NCI-H2081 treated with DMSO at 0.1 percent for 48 hours (cell line): ENCODE measurements at places on chromosomes 12 and 14.

DNA sequence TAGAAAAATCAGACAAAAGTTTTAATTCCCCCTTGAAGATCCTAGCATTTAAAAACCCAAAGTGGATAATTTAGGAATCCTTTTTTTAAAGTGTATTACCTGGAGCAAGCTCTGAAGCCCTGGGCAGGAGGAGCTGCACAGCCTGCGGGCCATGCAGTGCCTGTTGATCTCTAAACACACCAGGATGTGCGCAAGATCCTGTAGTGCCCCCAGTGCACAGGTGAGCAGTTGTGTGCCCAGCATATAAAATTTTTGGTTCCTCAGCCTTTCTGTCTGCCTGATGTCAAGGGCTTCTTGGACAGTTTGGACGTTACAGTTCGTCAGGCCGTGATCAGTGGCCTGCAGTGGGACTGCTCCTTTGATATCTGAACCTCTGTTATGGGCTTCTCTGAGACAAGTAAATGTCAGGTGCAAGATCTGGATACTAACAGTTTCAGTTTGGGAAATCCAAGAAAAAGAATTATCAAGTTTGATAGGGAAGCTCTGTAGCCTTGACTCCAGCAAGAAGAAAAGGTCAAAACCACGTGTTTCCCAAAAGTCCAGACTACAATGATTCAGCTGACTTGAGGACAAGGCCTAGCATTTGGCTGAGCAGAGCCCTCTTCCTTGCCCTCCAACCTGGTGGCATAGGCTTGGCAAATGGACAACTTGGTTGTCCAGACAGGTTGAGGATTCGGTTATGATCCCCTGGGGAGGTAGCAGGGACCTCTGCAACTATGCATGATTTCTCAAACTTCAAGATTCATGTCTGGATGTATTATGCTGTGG lies 1.0 kb downstream of the ATXN7L3B start:
- DNase-seq = no peak

DNA sequence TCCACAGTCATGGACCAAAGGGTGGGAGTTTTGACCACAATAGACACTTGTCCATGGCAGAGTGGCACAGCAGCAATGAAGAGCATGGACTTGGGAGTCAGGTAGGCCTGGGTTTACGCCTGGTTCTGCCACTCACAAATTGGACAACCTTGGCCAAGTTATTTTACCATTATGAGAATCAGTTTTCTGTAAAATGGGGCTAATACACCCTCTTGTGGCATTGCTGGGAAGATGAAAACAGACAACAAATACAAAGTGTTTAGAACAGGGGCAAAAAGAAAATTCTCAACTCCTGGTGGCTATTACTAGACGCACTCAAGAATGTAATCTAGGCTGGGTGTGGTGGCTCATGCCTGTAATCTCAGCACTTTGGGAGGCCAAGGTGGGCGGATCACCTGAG lies 2.6 kb downstream of the C12orf43 start:
- no peak for DNase-seq

DNA sequence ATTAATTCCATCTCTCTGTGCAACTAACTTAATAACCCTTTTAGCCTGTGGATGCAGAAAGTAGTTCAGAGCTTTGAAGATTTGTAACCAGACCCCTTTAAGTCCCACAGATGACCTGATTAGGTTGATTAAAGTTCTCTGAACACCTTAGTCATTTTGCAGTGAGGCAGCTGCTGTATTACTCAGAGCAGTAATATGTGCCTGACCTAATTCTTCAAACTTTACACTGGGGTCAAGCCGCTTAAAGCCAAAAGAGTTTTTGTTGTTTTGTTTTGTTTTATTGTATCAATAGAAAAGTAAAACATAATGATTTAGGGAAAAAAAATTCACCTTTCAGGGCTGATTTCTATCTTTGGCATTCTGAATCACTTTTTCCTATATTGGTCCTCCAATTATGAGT lies 78.6 kb upstream of the PLEKHG7 start:
- DNase-seq = no peak

DNA sequence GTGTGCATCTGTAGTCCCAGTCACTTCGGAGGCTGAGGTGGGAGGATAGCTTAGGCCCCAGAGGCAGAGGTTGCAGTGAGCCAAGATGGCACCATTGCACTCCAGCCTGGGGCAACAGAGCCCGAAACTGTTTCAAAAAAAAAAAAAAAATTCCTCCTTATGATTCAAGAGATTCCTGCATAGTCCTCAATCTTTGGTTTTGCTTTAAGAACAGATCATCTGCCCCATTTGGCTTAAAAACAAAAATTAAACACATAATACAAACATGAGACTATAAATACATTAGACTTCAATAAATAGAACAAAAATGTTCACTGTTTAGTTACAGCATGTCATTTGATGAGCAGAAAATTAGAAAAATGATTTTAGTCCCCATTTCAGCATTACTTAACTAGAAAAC lies 131.2 kb downstream of the PAWR start:
- no peak for DNase-seq

DNA sequence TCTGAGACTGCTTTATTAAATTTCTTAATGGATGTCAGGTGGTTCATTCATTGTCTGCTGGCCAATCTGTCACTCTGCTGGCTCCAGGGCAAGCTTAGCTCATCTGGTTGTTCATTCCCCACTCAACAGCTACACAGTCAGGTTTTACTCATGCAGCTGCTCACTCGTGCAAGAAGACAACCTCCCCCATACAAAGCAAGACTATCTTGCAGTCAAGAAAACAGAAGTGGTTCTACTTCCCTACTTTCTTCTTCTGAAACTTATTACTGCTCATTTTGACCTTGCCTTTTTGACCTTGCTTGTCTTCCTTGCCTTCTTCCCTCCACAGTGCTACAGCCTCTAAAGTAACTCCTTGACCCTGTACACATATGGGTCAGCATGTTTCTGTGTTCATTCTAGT lies 277.9 kb downstream of the SSPN start:
- DNase-seq = no peak

GRCh38 chr12:48750215-48750614 lies 33.7 kb upstream of the CCNT1 start:
- no peak for DNase-seq

DNA sequence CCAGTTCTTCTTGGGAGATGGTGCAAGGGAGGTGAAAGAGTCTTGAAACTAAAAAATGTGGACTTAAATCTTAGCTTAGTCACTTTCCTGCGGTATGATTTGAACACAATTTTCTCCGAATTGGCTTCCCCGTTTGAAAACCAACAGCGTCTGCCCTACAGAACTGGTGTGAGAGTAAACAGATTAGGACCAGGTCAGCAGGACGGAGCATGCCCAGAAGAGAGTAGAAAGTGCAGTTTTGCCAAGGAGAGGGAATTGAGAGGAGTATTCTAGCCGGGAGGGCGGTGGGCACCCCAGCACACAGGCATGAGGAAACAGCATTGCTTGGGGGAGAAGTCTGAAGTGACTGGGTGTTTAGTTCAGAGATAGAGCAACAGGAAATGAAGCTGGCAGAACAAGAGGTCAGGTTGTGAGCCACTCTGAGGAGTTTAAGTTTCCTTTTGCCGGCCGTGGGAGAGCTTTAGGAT lies 927.1 kb downstream of the VRK1 start:
- DNase-seq = no peak

DNA sequence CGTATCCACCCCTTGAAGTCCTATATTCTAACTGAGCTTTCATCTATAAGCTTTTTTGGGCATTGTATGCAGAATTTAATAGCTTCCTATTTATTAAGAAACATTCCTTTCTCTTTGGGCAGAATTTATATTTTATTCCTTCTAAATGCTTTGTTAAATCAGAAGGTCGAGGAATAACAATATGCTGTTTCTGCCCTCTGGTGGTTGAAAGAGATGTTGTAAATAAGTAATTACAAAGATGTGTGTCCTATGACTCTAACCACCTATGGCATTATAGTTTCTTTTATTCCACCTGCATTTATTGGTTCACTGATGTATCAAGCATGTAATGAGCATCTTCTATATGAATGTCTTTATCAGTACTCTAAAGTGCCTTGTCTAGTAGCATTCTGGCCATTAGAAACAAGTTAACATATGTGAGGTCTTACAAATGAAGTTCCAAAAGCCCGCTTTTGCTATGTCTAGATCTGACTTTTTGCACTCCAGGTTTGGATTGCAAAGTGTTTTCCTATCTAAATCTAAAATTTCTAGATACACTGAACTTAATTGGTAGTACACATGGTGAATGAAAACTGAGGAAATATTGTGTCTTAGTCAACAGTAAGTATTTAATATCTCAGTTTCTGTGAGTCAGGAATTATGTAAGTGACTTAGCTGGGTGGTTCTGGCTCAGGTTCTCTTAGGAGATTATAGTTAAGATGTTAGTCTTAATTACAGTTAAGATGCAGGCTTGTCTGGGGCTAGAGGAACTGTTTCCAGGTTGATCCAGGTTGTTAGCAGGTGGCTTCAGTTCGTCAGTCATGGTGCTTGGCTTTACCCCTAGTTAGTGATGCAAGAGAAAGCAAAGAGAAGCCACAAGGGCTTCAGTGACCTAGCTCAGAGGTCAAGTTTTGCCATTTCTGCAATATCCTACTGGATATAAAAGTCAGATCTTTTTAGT lies 57.5 kb downstream of the PLEKHA5 start:
- peak; percentile 31 for DNase-seq

DNA sequence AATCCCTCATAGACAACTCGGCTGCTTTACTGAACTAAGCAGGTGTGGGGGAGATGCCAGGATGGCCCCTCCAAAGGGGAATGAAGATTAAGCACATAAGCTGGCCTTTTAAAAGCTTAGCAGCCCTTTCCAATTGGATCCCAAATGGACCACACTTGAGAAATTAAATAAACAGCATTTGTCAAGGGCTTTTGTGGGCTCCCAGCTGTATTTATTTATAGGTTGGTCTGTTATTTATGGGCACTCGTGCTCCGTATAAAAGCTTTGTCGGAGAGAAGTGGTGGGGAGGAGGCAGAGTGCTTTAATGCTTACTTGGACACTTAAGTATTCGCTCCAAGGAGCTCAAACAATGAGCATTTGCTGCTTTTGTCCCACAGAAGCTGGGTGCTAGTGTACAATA lies 580.2 kb downstream of the MED13L start:
- no peak for DNase-seq

GRCh38 chr12:76220980-76221379 lies 127.2 kb downstream of the BBS10 start:
- no peak for DNase-seq

- DNase-seq = no peak
Observed at GRCh38 chr12:1595690-1596347, 1.4 kb upstream of the FBXL14 start.
